ENCODE measurements at places on chromosomes 12 and 14.

DNA sequence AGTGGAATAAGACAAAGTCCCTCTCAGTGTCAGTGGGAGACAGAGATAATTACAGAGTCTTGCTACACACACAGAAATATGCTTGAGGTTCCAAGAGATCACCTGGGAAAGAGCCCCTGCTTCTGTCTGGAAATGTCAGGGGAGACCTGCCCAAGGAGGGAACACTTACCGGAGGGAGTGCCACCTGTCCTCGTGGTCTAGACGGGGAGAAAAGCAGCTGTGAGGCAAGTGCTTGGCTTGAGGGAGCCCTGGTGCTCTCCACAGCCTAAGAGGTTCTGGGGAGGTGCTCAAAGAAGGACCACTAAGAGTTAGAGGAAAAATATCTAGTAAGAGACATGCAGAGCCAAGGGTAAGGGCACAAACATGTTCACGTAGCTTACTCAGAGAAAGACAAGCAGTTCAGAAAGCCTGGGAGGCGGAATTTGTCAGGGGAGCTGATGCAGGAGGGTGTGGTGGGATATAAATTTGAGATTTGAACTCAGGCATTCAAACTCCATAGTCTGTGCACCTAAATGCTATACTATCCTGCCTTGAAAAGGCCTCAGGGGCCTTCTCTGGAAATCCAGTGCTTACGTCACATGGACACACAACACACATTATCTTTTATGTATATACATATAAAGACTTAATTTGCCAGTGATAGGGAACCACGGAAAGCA is 38.2 kb upstream of the GNPNAT1 start:
- DNase-seq, result no peak

- DNase-seq, result no peak
Measured at GRCh38 chr14:51139121-51139681, 44.3 kb upstream of the TRIM9 start.

- no peak for DNase-seq
Measured at GRCh38 chr14:47606566-47606965, 68.8 kb downstream of the MDGA2 start.

- DNase-seq, result no peak
Measured at GRCh38 chr12:24111616-24112015, 162.1 kb upstream of the SOX5 start.

- no peak for DNase-seq
Measured at GRCh38 chr12:121811434-121812319, 7.9 kb downstream of the SETD1B start.

DNA sequence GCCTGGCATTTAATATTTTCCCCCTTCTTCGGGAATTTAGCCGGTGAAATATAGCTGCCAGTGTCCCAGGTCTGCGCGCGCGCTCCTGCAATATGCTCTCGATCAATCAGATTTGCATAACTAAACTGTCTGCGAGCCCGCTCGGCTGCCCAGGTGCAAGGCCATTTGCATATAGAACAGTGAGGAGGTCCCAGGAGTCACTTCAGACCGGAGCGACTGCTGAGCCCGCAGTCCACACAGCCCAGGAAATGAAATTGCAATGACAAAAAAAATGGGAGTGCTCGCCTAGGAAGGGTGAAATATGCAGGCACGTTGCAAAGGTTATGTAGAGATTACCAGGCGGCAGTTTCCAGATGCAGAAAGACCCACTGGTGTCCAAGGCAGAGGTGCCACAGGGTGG is 228.5 kb downstream of the VRK1 start:
- DNase-seq, result no peak

All from iPS DF 19.7 (cell line).